ENCODE measurements at places on chromosomes 1 and 21.

- no peak for DNase-seq
Observed at GRCh38 chr1:159261721-159262494, 40.2 kb upstream of the FCER1A start.

GRCh38 chr1:166789286-166789685 lies 50.0 kb upstream of the POGK start:
- DNase-seq, result no peak

DNA sequence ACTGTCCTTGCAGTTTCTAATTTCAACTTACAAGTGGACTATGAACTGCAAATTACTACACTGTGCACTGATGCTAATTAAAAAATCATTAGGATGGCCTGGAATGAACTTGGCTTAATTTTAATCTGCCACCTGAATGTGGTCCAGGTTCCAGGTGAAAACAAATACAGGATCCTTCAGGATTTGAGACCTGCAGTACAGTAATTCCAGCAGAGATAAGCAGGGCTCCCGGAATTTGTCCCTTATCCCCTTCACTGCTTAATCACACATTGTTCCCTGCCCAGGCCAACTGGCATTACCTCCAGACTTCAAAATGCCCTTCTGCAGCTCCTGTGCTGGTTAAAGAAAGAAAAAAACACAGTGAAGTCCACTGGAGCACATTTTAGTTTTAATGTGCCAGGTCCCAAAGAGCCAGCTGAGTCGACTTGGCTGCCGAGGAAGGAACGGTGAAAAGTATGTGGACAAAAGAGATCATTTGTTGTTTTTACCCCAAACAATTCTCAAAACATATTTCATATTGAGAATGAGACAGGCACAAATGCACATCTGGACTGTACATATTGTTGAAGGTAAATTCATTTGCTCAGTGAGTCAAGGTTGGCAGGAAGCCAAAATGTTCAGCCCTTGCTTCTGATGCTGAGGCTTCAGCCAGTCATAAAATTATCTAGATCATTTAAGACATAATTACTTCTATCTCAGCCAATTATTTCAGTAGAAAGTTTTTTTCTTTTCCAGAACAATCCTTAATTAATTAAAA lies 28.3 kb downstream of the DEGS1 start:
- no peak for DNase-seq

DNA sequence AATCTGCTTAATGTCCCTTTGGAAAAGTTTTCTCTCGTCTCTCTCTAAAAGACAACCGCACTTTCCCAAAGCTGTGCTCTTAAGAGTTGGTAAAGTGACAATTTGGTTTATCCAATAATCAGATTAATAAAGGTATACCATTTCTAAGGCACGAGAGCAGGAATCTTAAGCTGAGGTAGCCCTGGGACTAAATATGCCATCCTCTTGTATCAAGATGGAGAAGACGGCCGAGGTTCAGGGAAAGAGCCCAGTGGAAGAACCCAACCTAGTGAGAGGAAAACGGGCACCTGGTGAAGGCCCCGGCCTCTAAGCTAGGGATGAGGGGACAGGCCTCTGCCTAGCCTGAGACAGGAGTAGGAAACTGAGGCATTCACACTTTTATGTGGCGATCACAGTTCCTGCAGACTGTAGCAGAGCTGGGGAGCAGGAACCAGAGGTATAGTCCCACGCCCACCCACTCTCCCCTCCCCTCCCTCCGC lies 334 bp upstream of the SARS1 start:
- DNase-seq, result no peak

DNA sequence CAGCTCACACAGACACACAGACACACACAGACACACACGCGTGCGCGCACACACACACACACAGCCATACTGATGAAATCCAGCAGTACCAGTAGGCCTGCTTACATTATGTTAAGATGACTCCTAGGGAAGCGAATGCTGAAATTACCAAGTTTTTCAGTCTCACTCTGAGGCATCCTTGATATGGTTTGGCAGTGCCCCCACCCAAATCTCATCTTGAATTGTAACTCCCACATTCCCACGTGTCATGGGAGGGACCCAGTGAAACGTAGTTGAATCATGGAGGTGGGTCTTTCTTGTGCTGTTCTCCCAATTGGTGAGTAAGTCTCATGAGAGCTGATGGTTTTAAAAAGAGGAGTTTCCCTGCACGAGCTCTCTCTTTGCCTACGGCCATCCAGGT lies 64.1 kb downstream of the TIAM1 start:
- no peak for DNase-seq

DNA sequence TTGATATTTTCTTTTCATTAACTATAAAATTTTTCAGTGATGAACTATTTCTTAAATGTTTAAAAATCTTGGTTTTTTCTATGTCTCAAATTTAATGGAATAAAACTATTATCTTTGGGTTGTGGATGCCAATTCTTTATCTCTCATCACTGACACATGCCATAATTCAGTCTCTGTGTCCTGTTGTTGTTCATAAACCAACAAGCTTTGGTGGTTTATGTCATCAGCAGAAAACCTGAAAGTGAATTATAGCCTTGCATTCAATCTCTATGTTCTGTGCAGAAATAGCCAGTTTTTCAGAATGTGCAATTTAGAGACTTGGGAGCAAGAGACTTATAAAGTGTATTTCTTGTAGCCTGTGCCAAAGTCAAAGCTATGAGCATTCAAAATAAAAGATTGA lies 462.6 kb upstream of the ADGRL4 start:
- DNase-seq, result no peak

GRCh38 chr1:152043870-152044269 lies 7.1 kb upstream of the S100A11 start:
- DNase-seq, result no peak

DNA sequence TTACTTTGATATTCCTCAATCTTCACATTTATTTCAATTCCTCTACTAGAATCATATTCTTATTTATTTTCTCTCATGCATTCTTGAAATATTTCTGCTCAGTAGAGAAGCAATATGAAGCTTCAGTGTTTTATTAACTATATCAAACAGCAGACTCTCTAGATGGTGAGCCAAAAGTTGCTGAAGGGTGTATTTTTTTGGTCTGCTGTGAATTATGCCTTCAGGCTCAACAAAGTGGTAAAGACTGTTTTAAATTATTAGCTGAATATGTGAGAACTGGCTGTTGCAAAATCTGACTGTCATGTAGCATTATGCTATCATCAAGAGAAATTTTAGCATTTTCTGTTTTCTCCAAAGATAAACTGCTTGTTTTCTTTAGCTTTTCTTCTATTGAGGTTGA lies 24.9 kb upstream of the CDC42BPA start:
- DNase-seq, result peak; percentile 43

DNA sequence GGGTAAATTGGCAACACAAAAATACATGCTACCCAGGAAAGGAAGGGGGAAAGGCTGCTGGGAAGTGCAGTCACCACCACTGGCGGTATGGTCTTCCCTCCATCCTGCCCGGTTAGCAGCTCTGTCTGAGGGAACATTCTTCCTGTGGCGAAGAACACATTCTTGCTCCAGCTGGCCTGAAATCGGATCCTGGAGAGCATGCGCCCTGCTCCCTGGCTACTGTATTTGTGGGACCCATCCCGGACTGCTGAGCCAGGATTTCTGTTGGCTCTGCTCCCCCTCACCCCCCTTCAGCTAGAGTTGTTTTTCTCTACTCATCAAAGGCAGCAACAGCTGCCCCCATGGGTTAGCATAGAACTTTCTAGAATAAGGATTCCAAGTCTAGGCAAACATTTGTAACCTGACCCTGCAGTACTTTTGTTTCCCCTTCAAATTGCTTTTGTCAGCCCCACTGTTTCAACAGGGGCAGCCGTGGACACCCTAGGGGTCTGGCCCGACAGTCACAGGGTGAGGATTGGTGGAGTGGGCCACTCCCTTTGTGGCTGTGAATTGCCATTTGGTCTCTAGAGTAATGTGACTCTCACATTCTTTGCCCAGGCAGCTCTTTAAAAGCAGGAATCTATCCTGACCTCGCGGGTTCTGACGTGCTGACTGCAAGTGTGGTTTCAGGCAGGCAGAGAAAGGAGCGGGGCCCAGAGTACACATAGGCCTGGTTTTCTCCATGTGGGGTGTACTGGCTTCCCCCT lies 157.7 kb downstream of the TOMM20 start:
- DNase-seq, result peak; percentile 76

DNA sequence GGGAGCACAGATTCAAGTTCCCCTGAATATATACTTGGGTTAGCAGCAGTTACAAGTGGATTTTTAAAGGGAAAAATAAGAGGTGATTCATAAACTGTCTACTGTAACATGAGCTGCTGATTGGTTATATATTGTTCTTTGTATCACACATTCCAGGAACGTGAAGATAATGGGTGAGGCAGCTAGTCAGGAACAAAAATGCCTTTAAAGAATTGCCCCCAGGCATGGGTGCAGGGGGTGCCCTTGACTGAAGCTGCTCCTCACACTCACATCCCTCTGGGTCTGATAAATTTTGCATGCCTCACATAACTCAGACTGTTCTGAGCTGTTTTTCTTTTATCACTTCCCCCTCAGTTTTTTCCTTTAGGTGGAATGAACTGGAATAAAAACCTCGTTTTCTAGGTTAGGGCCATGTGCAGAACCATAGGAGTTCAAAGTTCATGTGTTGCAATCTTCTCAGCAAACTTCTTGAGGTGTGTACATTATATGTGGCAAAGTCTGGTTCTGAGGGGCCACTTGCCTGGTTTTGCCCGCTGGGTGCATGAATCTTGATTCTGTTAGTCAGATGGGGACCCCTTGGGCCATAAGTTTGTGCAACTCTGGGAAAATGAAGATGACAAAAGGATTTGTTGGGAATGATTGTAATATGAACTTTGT lies 21.1 kb downstream of the TBX19 start:
- peak; percentile 82 for DNase-seq

GRCh38 chr1:33607444-33608005 lies 135.1 kb downstream of the ZSCAN20 start:
- DNase-seq, result no peak

DNA sequence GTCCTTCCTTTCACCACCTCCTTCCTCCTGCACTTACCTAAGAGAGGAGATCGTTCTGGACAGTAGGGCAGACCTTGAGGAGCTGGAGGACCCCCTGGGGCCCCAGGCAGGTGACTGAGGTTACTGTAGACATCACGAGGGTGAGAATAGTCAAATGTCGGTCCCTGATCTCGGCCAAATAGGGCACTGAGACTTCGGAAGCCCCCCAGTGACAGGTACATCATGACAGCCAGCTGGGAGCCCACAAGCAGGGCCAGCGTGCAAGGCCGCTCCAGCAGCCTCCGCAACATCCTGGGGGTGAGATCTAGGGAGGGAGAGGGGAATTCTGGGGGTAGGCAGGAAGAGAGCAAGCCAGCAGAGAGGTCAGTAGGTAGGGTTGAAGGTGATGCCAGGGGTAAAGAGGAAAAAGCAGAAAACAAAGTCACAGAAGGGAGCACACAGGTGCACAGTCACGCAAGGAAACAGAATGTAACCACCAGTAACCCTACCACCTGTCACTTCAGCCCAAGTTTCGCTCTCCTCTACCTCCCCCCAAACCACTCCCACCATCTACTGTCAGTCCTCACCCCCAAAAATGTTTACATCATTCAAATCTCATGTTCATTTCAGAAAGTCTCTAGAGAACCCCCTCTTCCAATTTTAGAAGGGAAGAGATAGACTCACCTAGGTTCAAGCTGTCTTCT lies 1.4 kb downstream of the B4GALT3 start:
- no peak for DNase-seq

- no peak for DNase-seq
Observed at GRCh38 chr1:168405906-168406549, 125.4 kb downstream of the TBX19 start.

- DNase-seq, result no peak
Observed at GRCh38 chr21:25700741-25701140, 34.0 kb downstream of the ATP5PF start.

- DNase-seq, result no peak
Observed at GRCh38 chr1:180567654-180568053, 8.9 kb downstream of the OVAAL start.

DNA sequence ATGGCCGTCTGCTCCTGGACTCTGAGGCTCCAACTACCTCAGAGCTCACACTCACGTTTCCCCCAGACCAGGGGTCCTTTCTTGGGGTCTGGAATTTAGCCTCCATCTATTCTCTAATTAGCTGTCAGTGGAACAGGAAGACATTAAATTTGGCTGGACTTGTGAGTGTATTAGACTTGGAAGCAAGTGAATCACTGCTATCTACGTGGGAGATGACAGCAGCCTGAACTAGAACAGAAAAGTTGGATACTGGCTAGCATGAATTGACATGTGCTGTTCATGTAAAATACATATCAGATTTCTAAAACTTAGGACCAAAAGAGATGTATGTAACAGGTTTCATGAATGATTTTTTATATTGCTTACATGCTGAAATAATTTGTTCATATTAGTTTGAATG lies 28.0 kb downstream of the TAF5L start:
- no peak for DNase-seq

DNA sequence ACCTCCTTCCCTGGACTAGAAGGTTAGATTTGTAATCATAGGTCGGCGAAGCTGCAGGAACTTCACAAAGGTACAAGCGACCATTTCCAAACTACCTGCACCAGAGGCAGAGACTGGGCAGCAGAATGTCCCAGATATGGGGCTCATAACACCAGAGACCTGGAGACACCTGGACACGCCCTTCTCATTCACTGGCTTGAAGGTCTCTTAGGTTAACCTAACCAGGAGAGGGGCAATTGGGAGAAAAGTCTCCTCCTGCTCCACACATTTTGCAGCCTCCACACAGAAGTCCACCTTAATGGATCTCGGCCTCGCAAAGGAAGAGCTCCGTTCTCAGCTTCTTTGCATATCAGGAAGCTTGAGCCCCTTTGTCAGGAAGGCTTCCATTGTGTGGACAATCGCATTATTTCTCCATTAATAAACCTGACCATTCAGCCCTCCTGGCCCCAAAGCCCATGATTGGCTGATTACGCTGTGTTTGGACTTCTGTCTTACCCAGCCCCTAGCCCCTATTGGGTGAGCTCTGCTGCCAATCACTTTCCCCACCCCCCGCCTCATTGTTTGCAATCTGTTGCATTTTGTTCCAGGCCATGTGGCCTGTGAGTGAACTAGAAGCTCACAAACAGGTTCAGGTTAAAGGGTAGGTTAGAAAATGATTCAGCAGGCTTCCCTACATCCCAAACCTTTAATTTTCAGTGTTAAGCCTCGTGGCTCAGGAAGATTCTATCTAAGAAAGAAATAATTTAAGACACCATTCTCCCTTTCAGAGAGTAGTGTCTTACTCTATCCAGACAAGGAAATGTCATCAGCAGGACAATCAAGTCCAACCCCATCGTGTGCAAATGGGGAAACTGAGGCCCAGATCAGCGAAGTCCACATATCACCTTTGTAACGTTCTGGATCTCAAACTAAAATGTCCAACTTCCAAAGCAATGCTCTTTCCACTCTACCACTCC lies 2.8 kb downstream of the MYCL start:
- no peak for DNase-seq

- DNase-seq, result no peak
Observed at GRCh38 chr1:32696041-32696440, 6.5 kb downstream of the SYNC start.

DNA sequence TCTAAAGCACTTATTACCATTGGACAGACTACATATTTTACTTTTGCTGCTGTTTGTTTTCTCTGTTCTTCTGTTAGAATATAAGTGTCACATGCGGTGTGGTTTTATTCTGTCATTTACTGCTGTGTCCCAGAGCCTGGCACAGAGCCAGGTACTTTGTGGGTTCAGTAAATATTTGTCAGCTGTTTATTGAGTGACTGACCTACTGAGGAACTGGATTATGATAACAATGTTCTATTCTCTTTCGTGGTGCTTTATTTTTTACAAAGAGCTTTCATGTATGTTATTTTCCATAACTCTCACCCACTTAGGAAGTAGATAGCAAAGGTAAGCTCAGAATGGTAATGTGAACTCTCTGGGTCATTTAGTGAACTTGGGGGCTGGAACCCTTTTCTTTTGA lies 118.8 kb downstream of the RWDD3 start:
- no peak for DNase-seq
